Activated CD4-positive, alpha-beta T cell treated with anti-CD3 and anti-CD28 coated beads for 4 hours (primary cell): ENCODE measurements at places on chromosomes 5 and 9.

DNA sequence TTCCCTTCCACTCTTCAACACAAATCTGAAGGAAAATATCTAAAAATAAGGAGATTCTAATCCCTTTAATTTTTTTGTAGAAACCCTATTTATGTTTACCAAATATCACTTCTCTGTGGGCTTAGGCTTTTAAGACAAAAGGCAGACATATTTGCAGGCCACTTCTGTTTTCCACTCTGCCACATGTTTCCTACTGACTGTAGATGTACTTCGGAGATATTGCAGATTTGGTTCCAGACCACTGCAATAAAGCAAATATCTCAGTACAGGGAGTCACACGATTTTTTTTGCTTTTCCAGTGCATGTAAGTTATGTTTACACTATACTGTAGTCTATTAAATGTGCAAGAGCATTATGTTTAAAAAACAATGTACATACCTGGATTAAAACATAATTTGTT is 219.0 kb downstream of the SREK1 start:
- no peak for DNase-seq

DNA sequence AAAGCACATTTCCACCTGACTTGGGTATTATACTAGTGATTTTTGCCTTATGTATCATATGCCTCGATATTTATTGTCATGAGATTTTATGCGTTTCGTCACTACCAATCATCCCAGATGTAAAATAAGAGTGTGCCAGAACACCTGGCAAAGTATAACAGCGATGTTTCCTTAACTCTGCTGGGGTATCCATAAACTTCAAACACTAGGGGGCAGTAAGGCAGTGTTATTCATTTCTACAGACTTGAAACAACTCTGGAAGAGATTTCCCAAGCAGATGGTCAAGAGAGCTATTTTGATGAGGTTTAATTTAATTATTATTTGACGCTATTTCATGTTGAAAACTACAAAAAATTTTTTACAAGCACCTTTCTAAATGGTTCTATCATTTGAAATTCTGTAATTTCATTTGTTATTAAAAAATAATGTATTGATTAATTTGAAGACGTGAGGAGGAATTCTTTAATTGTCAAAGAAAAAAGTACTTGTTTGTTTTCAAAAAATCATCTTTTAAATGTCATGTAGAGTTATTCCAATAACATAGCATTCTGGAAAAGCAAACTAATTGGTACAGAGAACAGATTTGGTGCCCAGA is 388.5 kb upstream of the CTNND2 start:
- DNase-seq: no peak

DNA sequence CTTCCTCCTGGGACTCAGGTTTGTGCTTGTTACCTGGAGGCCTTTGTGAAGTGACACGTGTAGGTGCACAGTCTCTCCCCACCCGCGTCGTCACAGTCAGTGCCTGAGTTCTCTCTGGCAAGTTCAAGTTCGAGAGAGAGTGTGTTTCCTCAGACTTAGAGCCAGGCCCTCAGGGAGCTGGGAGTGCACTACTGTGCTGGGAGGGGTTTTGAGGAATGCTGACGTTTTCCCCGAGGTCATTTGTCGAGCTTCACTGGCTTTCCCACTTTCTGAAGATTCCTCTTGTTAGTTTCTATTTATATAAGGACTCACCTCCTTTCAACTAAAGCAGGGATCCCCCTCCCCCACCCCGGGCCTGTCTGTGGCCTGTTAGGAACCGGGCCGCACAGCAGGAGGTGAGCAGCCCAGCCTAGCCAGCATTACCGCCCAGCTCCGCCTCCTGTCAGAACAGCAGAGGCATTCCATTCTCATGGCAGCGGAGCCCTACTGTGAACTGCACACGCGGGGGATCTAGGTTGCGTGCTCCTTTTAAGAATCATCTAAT is 209.2 kb downstream of the DIRAS2 start:
- no peak for DNase-seq

- DNase-seq: no peak
These were observed 69.2 kb upstream of the SREK1 start for GRCh38 chr5:66074901-66075300.

GRCh38 chr5:2176581-2176980 is 293.9 kb upstream of the IRX4 start:
- DNase-seq: no peak

GRCh38 chr9:63816751-63817621 is 1468.0 kb downstream of the FOXD4L5 start:
- peak; percentile 66 for DNase-seq

DNA sequence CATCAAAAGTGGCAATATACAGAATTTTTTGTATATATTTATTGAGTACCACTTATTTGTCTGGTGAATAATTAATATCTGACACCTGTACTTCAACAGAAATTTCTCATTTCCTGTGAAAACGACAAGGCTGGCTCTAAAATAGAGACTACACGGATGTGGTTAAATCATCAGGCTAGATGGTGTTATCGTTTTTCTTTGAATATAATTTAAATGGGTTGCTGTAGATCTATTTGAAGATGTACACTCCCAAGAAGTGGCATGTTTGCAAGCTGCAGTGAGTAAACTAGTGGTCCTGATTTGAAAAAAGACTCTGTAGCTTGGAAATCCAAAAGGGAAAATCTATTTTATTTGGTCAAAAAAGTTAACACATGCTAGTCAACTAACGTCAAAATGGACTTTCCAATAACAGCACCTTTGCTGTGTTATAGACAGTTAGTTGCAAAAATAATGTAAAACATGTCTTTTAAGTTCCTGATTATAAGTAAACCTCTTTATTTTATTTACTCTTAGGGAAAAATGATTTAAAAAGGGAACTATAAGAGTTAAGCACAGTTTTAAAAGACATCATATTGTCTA is 13.8 kb downstream of the ST8SIA4 start:
- DNase-seq: peak; percentile 6

DNA sequence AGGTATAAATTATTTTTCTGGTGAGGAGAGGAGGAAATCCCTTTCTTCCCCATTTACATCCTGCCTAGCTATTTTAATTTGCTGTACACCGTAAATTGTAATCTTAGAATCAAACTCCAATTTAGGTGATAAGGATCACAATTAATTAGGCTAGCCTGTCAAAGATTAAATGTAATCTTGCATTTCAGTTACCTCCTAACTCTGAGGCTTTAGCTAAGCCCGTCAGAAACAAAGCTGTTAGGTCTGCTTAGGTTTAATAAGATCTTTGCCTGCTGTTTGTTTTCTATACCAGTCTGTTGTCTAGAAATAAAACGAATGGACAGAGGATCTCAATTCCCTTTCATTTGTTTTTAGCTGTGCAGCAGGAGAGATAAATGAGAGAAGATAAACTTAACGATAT is 51.5 kb downstream of the PIK3R1 start:
- DNase-seq: no peak

- no peak for DNase-seq
These were observed 15.6 kb upstream of the PTBP3 start for GRCh38 chr9:112349008-112349333.

DNA sequence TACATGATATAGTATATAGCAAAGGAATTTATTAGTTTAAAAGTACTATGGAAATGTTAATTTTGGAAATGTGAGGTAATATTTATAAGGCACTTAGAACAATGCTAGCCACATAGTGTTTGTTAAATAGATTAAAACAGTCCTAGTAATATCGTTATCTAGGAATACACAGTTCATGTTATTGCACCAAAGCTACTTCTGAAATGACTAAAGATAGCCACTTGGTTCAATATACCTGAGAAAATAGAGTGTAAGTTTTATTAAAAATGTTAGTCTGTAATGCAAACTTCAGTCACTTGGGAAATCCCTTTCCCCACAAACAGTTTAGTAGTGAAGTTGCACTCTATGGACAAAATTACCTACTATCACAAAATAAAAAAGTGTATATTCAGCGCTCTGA is 15.4 kb upstream of the F2R start:
- no peak for DNase-seq

- no peak for DNase-seq
These were observed 182.3 kb downstream of the MACROH2A1 start for GRCh38 chr5:135216471-135217343.

DNA sequence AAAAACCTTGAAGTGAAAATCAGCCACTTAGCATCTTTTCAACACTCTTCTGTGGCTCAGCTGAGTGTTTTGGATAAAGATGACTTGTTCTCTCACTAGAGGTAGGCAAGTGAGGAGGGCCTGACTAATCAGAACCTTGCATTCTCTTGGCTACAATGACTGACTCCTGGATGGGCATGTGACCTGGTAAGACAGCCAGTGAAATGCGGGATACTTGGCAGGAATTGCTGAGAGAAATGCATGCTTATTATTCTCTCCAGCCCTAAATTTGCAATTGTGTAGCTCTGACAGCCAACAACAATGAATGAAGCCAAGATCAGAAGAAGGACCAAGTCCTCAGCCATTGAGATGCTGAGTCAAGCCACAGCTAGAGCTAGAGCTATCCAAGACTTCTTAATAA is 490.5 kb upstream of the ZNF608 start:
- no peak for DNase-seq

- no peak for DNase-seq
These were observed 12.5 kb downstream of the NINJ1 start for GRCh38 chr9:93121316-93122241.

GRCh38 chr9:86185872-86186271 is 73.6 kb downstream of the C9orf153 start:
- no peak for DNase-seq

DNA sequence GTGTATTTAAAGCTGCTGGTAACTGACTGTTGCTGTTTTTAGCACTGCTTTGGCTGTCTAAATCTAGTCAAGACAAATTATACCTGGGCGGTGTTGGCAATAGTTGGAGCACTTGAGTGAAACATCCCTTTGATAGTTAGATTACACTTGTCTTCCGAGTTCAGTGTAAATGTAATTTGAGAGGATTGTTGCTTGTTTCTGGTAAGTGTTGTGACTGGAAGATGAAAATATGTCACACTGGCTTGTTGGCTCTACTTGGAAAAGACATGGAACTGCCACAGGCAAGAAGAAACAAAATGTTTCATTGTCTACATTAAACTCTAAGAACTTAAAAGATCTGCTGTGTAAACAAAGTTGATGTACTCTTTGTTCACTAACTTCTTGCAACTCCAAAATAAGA is 49.2 kb upstream of the PTPRD start:
- DNase-seq: no peak

- no peak for DNase-seq
These were observed 124.4 kb downstream of the PIK3R1 start for GRCh38 chr5:68339921-68340321.

DNA sequence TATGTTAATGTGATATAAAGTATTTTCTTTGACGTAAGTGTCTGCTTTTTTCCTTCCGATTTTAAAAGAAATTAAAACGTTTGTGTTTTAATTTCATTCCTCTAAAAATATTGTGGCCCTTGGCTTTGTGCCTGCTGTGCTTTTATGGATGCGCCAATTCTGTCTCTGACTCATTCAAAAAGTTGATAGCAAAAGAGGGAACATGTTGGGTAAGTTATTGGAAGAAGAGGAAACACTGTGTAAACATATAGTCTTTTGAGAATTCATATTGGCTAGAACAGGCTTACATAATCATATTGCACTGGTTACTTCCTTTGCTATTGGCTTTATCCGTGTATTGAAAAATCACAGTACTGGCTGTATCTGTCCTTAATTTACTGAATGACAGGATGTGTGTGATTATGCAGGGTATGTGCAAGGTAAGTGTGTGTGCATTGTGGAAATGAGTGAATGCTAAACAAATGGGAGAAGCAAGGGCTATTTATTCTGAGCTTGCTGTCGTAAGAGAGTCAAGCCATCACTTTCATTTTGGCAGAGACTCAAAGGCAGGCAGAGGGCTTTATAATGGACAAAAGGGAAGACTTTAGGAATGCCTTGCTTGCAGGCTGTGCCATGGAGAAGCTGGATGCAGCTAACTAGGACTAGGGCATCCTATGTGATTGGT is 67.8 kb downstream of the SGCD start:
- no peak for DNase-seq

GRCh38 chr5:65192331-65192730 is 289.4 kb downstream of the ADAMTS6 start:
- no peak for DNase-seq

DNA sequence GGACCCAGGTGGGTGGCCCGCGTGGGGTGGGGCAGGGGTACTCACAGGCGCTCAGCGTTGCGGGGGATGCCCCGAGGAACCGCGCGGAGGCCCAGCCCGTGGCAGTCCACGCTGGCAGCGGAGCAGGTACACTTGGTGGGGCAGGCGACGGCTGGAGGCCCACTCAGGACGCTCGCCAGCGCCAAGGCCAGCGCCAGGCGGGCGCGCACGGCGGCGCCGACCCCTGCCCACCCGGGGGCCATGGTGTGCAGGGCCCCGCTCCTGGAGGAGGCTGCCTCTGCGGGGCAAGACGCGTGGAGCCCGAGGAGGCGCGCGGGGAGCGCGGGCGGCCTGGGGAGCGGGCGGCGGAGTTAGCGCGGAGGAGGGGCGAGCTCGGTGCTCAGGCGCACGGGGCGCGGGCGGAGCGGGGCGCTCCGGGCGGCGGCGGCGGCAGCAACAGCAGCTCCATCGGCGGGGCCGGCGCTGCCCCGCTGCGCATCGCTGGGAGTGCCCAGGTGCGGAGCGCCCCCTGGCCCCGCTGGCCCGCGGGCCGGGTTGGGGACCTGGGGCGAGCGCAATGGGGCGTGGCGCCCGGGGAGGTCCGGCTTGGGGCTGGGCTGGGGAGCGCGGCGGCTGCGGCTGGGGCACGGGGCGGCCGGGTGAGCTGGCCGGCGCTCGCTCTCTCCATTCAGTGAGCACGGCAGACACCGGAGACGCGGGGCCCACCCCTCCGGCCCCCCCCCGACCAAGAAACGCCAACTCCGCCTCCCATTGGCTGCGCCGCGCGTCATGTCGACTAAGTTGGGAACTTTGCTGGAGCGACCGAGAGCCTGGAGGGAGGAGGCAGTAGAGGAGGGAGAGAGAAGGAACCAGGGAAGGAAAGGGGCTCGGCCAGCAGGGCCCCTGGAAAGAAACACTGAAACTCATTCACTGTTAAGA is at the start of gene SLIT3:
Gene SLIT3, minus strand, starts transcription at position 672 of the 918 bp plus-strand sequence. Its CDS starts 430 bp downstream, at position 242.
- DNase-seq: no peak

DNA sequence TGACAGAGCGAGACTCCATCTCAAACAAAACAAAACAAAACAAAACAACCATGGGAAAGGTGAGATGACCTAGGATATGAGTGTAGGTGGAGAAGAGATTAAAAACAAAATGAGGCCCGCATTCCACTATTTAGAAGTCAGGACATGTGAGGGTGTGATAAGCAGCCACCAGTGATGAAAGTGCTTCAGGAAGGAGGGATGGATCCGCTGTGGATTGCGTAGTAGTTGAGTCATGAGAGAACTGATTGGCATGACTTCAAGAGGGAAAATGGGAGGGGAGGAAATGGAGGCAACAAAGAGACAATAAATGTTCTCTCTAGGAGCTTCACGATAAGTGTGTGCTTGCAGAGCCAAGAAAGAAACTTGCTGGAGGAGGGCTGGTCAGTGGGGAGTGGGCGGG is 367.6 kb downstream of the ARL15 start:
- DNase-seq: no peak

GRCh38 chr5:62902126-62902525 is 323.5 kb downstream of the LRRC70 start:
- no peak for DNase-seq

- no peak for DNase-seq
These were observed 193.2 kb upstream of the RORB start for GRCh38 chr9:74303945-74304344.

DNA sequence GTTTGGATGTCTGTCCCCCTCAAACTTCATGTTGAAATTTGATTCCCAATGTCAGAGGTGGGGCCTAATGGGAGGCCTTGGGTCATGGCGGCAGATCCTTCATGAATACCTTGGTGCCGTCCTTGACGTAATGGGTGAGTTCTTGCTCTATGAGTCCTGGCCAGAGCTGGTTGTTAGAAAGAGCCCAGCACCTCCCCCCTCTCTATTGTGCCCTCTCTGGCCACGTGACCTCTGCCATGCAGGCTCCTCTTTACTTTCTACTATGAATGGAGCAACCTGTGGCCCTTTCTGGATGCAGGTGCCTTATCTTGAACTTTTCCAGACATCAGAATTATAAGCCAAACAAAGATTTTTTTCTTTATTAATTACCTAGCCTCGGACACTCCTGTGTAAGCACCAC is 40.7 kb downstream of the FNBP1 start:
- DNase-seq: no peak
